Ovary (tissue), 10 donors: ENCODE measurements at places on chromosomes 3 and 15. TPM values are rescaled to one million over a fixed set of nuclear protein-coding genes. Genes with fewer than 3 reads are reported as not detected.

INKA1 gene
- total RNA-seq, result 4.6 TPM

- H3K4me3 ChIP-seq, result no peak overlapping the region
- DNase-seq, result no peak
- H3K27ac ChIP-seq, result no peak overlapping the region
- H3K4me1 ChIP-seq, result no peaks in the 10 kb centered on the region
- no peaks in the 10 kb centered on the region for H3K36me3 ChIP-seq
Measured at GRCh38 chr3:97830638-97831037, 8.8 kb downstream of the CRYBG3 start.

DNA sequence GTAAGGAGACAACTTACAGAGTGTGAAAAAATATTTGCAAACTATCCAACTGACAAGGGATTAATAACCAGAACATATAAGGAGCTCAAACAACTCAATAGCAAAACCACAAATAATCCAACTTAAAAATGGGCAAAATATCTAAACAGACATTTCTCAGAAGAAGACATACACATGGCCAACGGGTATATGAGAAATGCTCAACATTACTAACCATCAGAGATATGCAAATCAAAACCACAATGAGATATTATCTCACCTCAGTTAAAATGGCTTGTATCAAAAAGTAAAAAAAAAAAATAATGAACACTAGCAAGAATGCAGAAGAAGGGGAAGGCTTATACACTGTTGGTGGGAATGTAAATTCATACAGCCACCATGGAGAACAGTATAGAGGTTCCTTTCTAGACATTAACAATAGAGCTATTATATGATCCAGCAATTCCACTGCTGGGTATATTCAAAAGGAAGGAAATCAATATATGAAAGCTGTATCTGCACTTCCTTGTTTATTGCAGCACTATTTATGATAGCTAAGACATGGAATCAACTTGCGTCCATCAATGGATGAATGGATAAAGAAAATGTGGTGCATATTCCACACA is 998.6 kb downstream of the NAALADL2 start:
- H3K27ac ChIP-seq, result no peak overlapping the region
- no peak overlapping the region for H3K4me3 ChIP-seq
- H3K27me3 ChIP-seq, result no peaks in the 10 kb centered on the region
- H3K4me1 ChIP-seq, result no peaks in the 10 kb centered on the region
- H3K36me3 ChIP-seq, result no peaks in the 10 kb centered on the region

GRCh38 chr3:120275618-120276017 is 9.4 kb downstream of the GPR156 start:
- H3K27me3 ChIP-seq, result no peaks in the 10 kb centered on the region
- H3K36me3 ChIP-seq, result no peaks in the 10 kb centered on the region
- H3K27ac ChIP-seq, result no peak overlapping the region
- no peak for DNase-seq
- H3K4me1 ChIP-seq, result no peaks in the 10 kb centered on the region
